ENCODE measurements at places on chromosomes 7 and 10. TPM values are rescaled to one million over a fixed set of nuclear protein-coding genes. Genes with fewer than 3 reads are reported as not detected.

Gene WEE2
- total RNA-seq, result 0.13 TPM

Gene EVX1
- total RNA-seq, result not detected

Gene ANKRD61
- under 0.01 TPM for total RNA-seq

Gene NUDT13
- 1.3 TPM for total RNA-seq

Gene ZNF736
- total RNA-seq, result 6.8 TPM

Gene DNAJB6
- 89.1 TPM for total RNA-seq

Gene CTNNA3
- total RNA-seq, result 0.13 TPM

Gene SPDYE9
- not detected for total RNA-seq

Gene HOXA9
- total RNA-seq, result 4.7 TPM

Gene UPK3BL1
- 2.4 TPM for total RNA-seq

Gene CYP2C19
- total RNA-seq, result not detected

Gene GJD4
- total RNA-seq, result not detected

Gene FAM131B
- 0.13 TPM for total RNA-seq

- DNase-seq, result no peak
Observed at GRCh38 chr7:158966780-158967390, 110.5 kb downstream of the DYNC2I1 start.

- no peak for DNase-seq
Observed at GRCh38 chr10:78869508-78870454, 199.0 kb upstream of the ZMIZ1 start.

DNA sequence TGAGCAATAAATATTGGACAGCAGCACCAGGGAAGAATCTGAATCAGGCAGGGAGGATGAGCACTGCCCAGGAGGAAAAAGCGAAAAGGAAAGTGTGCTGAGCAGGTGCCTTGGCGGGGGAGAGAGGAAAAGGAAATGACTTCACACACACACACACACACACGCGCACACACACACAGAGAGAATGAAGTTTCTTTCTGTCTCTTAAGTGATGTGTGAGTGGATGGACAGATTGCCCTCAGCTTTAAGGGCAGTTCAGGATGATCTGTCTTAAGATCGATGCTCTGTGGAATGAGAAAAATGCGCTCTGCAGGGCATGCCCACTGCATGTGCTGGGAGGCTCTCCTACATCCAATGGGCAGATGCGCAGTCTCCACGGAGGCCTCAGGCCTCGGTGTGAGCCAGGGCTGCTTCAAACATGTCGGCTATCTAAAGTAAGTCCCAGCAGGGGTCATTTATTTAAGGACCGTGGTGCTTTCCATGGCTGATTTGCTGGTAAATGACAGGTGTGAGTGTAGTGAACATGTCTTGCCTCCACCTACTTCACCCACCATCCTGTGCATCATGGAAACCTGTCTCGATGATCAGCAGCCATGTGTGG lies 2.5 kb upstream of the ACBD5 start:
- peak; percentile 93 for DNase-seq

GRCh38 chr7:87628780-87629569 lies 777 bp downstream of the RUNDC3B start:
- DNase-seq, result no peak

- DNase-seq, result no peak
Observed at GRCh38 chr7:55124989-55125875, 106.4 kb downstream of the EGFR start.

GRCh38 chr10:27701938-27702537 lies 43.6 kb downstream of the MKX start:
- no peak for DNase-seq

DNA sequence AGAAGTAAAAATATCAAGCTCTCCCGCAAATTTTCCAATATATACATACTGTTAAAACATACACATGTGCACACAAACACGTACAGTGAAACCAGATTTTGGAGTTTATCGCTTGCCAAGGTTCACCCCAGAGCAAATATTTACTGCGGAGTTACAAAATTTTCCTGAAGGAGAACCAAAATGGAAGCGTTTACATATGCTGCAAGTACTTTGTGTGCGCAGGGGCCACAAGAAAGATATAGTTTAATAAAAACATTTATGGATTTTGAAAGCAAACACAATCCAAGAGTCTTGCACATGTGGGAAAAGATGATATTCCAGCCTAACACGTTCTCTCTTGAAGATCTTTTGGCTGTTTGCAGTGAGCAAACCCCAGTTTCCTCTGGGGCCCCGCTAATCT lies 301.3 kb upstream of the NFE2L3 start:
- DNase-seq, result no peak

- DNase-seq, result peak; percentile 82
Observed at GRCh38 chr10:97332591-97333350, 1.8 kb downstream of the FRAT2 start.

DNA sequence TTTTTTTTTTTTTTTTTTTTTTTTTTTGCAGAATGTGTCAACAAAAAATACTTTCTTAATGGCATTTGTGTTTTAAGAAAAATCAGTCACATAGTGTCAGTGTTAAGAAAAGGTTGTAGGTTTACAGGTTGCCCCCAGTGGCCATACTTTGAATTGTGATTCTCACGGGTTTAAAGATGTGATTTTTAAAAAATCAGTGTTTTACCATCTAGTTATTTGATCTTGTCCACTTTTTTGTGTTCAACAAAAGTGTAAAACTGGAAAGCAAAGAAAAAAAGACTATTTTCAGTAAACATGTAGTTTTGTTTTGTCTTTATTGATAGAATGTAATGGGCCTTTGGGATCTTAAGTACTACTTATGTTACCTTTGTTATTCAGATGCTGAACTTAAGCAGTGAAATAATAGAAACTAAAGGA lies 25.7 kb downstream of the SUV39H2 start:
- peak; percentile 11 for DNase-seq

GRCh38 chr7:78777829-78778228 lies 675.6 kb downstream of the MAGI2 start:
- DNase-seq, result no peak

DNA sequence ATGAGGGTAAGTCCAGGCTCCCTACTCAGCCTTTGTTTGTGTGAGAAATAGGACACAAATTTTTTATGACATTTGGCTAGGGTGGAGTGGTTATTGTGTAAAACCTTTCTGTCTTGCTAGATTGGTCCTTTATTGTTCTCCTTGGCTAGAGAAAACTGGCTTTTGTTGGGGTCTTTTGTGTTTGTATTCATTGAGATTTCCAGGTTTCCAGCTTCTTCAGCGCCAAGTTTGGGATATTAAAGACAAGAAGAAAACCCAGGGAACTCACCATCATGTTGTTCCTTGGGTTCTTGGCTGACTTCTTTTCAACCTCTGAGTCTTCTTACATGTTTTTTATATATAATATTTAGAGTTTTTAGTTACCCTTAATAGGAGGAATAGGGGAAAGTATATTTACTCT lies 310.0 kb downstream of the HPSE2 start:
- DNase-seq, result no peak

DNA sequence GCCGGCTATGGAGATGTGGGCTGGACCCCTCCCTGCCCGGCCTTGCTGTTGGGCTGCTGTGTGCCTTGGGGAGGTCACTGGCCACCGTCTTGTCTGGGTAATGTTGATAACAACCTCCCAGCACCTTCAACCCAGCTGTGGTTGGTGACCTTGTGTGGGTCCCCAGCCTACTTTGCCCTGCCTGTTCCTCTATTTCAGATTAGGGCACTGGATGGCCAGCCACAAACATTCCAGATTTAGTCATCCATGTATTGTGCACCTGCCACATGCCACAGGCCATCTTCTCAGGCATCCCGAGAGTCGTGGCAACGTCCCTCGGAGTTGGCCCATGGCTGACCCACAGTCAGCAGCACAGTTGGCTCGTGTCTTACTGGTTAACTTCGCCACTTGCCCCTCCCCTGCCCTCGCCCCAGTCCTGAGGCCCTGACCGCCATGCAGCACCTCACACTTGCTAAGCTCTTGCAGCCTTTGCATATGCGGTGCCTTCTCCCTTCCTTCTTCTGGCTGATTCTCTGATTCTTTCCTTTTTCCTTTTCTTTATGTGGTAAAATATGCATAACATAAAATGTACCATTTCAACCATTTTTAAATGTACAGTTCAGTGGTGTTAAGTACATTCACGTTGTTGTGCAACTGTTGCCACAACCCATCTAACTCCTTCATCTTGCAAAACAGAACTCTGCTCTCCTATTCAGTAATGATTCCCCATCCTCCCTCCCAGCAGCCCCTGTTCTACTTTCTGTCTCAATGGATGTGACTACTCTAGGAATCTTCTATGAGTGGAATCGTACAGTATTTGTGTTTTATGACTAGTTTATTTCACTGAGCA lies 60.6 kb downstream of the PRF1 start:
- no peak for DNase-seq

- no peak for DNase-seq
Observed at GRCh38 chr7:79216236-79216635, 237.2 kb downstream of the MAGI2 start.

GRCh38 chr10:122490786-122491680 lies 29.7 kb downstream of the HTRA1 start:
- peak; percentile 19 for DNase-seq

DNA sequence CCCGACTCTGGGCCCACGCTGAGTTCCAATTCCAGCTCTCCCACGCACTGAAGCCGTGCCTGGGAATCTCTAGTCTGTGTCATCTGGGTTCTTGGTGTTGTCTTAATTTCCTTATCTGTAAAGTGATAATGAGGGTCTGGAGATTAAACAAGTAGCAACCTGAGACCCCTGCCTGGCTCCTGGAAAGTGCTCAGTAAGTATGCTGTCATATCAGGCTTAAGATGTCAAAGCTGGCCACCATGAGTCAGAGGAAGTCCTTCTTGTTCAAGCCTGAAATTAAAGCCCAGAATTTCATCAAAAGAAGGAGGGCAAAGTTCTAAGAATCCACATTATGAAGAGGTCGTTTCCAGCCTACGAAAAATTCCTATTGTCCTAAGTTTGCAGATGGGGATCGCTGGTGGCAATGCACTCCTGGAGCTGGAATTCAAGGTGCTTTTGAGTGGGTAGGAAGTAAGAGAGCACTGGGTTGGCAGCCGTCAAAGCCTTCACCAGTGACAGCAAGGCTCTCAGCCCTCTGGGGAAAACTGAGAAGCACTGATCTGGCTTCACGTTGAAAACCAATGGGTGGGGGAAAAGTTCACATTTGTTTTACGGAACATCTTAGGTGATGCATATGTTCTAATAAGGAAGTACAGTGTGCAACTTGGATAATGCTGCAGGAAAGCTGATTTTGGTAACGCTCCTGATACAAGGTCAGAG lies 50.3 kb upstream of the NCAPG2 start:
- DNase-seq, result no peak
